ENCODE measurements at places on chromosomes 7 and 10.

DNA sequence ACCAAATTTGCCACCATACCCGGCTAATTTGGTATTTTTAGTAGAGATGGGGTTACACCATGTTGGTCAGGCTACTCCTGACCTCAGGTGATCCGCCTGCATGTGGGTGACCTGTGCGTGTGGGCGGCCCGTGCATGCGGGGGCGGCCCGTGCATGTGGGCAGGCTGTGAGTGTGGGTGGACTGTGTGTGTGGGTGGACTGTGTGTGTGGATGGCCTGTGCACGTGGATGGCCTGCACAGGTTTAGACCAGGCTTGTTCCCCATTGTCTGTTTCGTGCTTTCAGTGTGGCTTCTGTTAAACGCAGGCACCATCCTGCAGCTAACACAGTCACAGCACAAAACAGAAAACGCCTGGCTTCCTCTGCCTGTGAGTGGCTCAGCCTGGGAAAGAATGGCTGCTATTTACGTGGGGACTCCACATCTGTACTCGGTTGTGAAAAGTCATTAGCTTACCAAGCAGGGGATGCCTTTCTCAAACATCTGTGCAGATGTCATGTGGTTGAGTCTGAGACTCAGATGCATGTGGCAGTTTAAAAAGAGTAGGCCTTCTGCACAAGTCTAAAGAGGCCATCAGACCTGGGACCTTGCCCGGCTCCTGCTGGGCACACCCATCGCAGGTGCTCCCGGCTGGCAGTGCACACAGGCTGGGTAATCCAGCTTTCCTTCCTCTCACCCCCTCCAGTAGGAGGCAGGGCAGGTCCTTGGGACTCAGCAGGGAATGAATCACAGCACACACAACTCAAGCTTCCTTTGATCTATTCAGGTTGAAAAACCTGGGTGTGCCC, 91.6 kb downstream of the COBL start:
- no peak for DNase-seq

DNA sequence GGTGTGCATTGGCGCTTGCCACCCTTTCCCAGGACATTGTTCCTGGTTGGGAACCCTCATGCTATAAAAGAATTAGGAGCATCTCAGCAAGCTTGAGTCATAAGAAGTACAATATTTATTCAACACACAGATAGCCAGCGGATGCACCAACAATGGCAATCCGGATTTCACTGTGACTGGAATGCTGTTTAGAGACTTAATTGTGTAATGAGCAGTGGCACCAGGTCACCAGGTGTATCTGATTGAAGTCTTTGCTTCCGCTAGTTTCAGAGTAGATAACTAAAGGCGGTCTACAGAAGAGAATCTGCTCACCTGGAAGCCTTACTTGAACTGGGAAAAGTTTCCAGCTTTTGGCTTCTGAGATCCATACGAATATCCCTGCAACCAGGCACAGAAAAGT, 772.3 kb upstream of the GHITM start:
- no peak for DNase-seq

GRCh38 chr10:125827133-125827532, 3.8 kb downstream of the BCCIP start:
- DNase-seq = no peak

GRCh38 chr10:31129271-31129670, 97.6 kb upstream of the ZNF438 start:
- DNase-seq = no peak

DNA sequence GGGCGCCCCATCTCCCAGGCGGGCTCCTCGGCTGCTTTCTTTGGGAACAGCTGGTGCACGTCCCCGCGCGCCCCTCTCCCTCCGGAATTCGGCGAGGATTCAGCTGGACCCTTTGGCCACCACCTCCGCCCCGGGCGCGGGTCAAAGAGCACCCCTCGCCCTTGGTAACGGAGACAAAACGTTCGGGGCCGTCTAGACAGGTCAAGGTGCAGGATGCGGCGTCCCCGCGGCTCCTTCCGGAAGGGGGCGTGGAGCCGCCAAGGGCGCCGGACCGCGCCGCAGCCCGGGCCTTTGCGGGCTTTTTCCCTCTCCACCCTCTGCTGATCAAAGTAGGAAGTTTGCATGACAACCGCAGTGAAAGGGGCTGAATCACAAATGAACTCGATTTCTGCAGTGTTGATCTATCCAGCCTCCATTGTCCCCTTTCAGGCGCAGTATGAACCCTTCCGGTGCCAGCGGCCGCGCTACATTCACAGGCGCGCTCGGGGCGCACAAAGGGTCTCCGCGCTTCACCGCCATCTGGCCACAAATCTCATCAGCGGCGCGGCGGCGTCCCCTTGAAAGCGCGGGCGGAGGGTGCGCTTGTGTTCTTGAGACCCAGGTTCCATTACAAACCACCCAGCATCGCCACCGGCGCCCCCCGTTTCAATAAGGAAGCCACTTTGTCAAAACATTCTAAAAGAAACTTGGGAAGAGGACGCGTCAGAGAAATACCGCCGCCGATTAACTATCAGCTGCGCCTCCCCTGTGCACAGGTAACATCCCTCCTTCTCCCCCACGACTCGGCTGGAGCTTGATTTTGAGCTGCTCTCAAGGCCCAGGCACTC, 36.4 kb downstream of the CNPY1 start:
- DNase-seq = no peak

DNA sequence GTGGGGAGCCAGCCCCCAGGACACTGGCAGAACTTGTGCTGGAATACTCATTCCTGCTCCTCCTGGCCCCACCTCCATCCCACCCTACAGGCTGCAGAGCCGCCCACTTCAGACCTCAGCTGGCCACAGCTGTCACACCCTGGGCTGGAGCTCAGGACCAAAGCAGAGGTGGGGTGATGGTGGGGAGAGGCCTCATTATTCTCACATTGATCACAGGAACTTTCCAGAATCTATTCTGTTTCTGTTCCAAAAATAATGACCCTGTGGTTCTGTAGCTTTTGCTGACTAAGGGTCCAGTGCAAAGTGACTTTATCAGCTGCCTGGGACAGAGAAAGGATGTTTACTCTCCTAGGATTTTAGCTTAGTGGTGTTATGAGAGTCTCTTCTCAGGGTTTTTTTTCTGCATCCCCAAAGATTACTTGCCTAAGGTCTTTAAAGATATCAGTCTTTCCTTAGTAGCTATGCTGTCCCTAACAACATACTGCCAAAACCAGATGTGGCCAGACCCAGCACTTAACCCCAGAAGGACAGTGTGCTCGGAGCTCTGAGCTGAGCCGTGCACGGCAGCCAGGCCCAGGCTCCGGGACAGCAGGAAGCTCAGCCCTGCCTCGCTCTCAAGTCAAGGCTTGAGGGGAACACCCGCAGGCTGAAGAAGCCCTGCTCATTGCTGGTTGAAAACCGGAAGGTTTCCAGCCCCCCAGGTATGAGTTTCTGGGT, 223.3 kb downstream of the MLLT10 start:
- DNase-seq = no peak

DNA sequence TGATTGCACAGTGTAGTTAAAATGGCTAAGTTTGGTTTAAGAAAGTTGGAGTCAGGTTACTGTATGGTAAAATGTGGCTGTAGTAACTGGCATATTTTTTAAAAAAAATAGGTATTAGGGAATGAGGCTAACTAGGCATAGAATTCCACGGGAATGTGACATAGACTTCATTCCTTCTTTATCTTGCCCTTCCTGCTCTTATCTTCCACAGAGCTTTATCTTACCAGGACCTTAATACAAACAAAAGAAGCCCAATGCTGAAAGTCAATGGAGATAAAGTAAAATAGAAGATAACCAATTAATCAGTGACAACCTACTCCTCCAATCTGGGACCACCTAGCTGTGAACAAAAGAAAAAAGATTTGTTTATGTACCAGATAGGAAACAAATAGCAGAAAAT, 58.1 kb downstream of the TET1 start:
- DNase-seq = no peak

DNA sequence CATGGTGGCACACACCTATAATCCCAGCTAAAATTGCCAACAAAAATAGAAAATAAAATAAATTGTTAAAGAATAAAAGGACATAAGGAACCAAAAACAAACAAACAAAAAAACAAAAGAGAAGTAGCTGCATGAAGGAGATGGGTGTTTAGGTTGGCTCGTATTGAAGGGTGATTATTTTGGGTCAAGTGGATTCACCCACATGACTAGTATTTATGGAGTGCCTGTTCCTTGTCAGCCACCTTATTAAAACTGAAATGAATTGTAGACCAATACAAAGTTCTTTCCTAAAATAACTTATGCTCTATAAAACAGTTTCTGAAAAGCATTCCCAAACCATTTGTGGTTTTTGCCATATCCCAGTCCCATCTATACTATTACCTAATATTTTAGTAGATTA, 138.7 kb downstream of the BTAF1 start:
- no peak for DNase-seq

DNA sequence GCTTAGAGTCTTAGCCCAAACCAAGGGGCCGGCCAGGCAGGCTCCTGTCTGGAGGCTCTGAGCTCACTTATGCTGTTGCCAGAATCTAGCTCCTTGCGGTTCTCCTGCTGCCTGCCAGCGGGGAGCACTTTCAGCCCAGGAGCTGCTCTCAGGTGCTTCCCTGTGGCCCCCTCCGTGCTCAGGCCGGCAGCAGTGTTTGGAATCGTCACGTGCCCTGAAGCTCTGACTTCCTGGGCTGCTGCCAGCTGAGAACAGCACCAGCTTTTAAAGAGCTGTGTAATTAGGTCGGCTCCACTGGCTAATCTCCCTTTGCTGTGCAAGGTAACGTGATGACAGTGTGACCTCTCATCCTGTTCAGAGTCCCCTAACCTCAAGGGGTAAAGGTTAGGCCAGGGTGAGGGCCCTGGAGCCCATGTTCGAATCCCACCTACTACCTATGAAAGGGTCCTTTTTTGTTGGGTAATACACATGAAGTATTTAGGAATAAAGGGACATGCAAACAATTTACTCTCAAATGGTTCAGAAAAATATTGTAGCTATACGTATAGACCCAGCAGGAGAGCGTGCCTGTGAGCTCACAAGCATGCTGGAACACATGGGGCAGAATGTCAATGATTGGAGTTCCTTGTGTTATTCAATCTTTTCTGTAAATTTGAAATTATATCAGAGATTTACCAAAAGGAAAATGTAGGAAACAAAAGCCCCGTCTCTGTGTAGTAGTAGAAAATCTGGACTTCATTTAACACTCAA, 16.6 kb downstream of the ZNF862 start:
- no peak for DNase-seq

DNA sequence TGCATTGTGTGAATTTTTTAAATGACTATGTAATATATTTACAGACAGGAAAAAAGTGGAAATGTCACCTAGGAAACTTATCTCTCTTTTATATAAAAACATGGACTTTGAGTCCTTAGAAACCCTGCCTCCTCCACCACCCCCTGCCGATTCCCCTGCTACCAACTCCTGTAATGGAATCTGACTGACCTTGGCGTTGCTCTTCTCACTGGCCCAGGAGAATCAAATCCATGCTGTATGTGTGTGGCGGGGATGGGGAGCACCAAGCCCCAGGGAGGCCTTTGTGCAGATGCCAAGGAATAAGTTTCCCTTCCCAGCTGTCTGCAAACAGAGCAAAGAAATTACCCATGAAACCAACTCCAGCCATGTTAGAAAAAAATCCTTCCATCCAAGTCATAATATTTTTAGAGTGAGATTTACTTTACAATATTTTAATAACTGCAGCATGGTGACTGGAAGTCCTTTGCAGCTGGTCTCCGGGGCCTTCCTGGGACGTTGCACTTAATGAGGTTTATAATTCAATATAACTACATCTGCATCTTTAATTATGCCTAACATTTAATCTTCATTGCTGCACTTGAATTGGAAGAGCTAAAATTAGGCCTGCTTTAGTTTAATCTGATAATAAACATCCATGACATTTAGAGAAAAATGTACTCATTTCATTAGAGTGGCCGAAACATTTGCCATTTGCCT, 111.4 kb upstream of the CACUL1 start:
- DNase-seq = no peak

GRCh38 chr10:59079386-59080226, 96.8 kb upstream of the PHYHIPL start:
- DNase-seq = peak; percentile 25

DNA sequence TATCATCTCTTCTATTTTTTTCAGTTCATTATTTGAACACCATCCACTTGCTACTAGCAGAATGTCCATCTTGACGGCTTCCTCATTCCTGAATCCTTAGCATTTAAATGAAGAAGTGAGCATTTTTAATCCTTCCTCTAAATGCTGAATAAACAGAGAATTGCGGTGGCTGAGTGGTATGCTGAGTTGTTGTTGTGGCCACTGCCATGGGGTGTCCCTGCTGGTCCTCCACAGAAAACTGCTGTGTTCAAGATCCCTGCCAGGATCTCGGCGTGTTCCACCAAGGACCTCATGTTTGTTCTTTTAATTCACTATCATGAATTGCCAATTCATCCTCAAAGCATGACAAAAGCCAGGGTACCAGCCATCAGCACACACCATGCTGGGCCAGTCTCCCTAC, 48.9 kb upstream of the HABP2 start:
- DNase-seq = no peak

GRCh38 chr10:29616542-29616941, 18.2 kb downstream of the SVIL start:
- no peak for DNase-seq

- DNase-seq = no peak
Observed at GRCh38 chr7:6644728-6645127, 7.6 kb downstream of the ZNF316 start.

DNA sequence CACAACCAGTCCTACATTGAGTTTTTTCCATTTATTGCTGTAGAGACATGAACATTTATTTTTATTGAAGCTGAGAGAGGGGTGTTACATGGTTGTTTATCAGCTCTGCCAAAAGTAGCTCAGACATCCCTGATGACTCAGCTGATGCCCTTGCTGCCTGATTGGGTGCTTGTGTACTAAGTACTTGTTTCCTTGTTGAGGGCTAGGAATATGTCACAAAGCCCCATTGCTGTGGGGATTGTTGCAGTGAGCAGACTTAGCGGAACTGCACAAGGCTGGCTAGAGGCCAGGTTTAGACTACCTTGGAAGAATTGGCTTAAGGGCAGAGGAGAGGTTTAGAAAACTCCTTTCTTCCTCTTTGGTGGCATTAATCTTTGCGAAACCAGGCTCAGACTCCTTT, 110.6 kb downstream of the AUTS2 start:
- no peak for DNase-seq

- peak; percentile 84 for DNase-seq
Observed at GRCh38 chr10:31242902-31243301, 76.1 kb upstream of the ZEB1 start.

DNA sequence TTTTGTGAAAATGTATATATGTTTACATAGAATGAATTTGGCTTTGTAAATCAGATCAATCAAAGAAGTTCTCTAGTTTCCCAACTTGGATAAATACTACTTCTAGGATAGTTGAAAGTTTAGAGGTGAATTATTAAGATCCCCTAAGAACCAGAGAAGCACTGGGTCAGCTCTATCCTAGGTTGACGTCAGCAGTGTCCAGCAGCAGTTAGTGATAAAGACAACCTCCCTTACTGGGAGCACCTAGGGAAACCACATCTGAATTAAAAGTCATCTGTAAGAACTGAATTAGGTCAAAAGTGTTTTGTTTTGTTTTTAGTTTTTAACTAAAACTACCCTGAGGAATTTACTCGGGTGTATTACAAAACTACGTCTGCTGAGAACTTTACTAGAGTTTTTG, 178.0 kb downstream of the POLR1F start:
- no peak for DNase-seq

DNA sequence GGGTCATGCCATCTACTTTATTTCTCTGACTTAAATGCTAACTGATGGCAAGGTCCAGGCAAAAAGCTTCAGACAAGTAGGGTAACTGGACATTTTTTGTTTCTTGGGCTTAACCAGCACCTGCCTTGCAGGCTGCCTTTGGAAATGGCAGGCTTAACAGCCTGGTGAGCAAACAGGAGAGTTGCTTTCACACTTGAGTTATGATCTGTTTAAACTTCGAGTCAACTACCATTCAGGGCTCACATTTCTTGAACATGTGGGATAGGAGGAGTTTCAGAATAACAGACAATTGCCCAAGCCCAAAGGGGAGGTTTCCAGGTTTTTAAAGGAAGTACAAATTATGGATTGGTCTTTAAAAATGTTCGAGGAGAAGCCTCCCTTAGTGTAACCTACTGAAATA, 724.6 kb upstream of the SORCS1 start:
- no peak for DNase-seq
